ENCODE measurements at places on chromosomes 2 and 18. TPM values are rescaled to one million over a fixed set of nuclear protein-coding genes. Genes with fewer than 3 reads are reported as not detected.

Gene IL36B
- polyA plus RNA-seq: not detected

Gene CNOT11
- polyA plus RNA-seq: 62.2 TPM

Gene FIGN
- polyA plus RNA-seq: not detected

Gene ANKRD30BL
- not detected for polyA plus RNA-seq

DNA sequence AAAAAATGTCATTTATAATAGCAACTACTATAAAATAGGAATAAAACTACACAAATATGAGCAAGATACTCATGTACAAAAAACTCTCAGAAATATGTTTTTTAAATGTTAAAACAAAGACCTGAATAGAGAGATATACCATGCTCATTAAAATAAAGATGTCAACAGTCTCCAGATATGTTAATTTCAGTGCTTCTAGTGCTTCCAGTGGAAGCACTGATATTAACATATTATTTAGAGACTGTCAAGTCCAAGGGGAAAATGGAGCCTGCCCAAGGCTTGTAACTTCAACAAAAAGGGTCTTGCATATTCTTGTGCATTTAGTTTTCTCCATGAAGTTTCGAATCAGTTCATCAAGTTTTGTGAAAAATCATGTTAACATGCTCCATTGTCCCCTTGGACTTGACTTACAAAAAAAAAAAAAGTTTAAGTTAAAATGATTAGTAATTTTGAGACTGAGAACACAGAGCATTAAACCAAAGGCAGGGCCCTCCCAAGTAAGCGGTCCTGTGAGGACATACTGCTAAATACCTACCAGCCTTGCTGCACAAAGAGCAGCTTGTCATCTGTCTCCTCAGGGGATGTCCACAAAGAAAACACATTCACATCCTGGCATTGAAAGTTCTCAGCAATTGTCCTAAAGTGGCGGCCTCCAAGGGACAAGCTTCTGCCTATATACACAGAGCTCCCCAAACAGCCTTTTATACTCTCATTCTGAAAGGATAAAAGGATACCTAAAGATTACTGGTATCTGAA, 501.9 kb upstream of the CHAC2 start:
- DNase-seq: no peak

- no peak for DNase-seq
Observed at GRCh38 chr18:44170208-44170880, 510.3 kb upstream of the SETBP1 start.

DNA sequence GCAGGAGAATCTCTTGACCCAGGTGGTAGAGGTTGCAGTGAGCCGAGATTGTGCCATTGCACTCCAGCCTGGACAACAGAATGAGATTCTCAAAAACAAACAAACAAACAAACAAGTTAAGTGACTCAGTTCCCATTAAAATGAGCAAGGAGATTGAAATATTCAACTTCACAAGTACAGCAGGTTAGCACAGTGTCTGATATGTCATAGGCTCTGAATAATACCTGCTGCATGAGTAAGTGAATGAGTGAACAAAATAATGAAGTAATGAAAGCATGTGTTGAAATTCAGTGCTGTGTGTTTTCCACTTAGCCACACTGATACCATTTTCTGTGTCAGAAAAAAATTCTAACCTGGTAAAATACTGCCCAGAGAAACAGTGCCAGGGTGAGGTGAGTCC, 41.9 kb upstream of the SETBP1 start:
- no peak for DNase-seq

DNA sequence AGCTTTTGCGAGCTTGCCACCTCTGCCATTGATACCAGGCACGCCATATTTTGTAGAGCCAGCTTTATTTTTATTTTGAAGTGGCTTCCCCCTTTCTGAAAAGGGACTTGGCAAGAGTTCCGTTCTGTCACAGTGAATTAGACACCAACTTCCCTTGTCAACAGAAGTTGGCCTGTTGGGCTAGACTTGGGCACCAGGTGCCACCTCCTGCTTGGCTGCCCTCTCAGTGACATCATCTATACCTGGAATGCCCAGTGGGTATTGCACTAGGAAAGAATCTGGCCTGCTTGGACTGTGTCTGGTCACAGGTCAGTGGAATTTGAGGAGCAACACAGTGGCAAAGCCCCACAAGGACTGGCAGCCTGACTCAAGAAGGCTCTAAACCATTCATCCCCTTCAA, 101.0 kb downstream of the BCL2L11 start:
- DNase-seq: no peak

DNA sequence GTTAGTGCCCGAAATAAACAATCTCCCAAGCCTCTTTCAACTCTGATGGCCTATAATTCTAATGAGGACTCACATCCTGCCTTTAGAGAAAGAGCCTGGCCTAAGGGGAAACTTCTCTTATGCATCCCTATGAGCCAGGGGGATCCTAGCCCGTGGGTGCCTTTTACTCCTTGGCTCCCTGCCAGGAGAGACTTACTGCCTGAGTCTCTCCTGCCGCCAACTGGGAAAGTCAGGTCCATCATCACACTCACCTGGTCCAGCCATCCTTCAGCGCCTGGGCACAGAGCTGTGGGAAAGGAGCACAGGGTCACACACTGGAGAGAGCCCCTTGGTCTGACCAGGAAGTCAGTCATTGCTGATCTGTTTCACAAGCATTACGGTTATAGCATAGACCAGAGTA, 24.1 kb downstream of the ENOSF1 start:
- no peak for DNase-seq

- no peak for DNase-seq
Observed at GRCh38 chr2:207996848-207997247, 28.5 kb downstream of the PLEKHM3 start.

DNA sequence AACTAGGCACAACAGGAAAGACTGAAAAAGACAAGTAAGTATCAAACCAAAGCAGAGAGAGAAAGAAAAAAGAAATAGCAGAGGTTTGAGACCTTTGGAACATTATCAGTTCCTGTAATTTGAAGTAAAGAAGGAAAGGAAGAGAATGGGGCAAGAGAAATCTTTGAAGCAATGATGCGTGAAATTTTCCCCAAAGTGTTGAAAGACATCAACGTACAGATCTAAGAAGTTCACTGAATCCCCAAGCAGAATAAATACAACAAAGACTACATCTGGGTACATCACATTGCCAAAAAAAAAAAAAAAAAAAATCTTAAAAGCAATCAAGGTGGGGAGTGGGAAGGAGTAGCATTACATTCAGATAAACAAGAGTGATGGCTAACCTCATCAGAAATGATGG, 6.0 kb upstream of the SLC30A6 start:
- no peak for DNase-seq

DNA sequence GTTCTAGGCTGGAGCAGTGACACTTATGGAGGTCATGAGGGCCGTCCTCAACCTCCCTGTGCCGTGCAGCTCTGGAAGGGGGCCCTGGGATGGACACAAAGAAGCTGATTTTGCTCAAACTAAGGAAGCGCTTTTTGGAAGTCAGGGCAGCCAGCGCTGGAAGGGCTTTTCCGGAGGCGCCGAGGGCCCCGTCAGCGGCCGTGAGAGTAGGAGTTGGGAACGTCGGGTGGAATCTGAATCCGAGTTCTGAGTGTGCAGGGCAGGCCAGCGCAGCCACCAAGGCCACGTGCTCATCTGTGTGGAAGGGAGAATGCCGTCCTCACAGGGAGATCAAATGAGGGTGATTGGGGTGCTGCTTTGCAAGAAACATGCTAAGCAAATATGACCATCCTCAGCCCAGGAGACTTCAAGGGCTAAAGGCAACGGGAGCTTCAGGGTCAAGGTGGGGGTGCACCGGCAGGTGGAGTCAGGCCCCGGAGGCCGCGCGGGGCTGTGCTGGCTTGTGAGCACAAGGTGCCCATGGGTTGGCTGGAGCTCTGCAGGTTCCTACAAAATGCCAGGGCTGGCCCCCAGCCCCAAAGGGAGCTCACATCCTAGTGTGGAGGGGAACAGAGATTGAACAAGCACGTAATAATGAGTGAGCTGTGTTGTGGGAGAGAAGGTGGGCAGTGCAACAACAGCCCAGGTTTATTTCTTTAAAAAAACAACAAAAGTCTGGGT, 70.4 kb upstream of the HPCAL1 start:
- DNase-seq: no peak

DNA sequence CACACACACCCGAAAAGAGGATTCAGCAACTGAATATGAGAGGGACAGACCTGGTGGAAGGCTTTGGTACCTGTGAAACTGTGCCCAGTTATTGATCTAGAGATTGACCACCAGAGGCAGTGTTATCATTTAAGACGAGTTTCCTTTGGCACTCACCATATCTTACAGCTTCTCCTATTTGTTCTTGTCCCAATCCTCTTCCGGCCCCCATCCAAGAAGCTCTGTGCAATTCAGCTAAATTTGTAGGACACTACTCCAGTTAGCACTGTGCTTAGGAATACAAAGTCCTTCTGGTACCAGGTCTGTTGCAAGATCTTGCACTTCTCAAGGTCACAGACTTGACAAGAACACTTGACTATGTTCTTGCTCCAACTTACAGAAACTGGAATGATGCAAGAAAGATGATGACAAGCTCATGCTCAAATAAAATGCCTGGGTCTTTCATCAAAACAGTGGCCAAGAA, 177.7 kb downstream of the TMEM247 start:
- peak; percentile 6 for DNase-seq

GRCh38 chr2:188773075-188773474, 201.1 kb upstream of the COL3A1 start:
- DNase-seq: no peak

DNA sequence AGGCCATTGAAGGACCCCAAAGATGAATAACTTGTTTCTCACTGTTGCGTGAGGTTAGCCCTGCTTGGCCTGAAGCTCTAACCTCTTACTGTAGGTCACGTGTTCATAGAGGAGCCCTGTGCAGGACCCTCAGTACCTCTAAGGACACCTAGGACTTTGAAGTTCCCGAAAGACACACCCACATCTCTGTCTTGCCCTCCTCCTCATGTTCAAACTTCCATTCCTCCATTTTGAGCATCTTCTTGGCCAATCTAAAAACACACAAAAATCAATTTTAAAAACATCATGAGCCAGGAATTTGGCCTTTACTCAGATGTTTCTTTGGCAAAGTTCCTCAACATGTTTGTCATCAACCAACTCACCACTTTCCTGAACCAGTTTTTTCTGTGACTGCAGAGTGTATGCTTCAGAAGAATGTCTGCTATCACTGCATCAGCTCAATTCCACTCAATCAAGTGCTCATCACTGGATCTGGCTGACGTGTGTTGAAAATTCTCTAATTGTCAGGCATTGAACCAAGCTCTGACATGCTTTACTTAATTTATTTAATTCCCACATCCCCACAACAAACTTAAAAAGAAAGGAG, 101.6 kb downstream of the AP1S3 start:
- no peak for DNase-seq

DNA sequence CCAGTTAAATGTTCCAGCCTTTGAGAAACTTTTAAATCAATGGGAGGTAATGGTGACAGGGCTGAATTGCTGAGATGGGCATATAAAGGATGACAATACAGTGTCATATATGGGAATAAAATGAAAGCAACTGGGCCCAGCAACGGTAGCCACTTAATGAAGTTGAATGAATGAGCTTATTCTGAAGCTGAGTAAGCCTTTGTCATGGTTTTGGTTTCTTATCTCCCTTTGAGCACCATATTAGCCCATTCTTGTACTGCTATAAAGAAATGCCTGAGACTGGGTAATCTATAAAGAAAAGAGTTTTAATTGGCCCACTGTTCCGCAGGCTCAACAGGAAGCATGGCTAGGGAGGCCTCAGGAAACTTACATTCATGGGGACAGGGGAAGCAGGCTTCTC, 3.5 kb upstream of the THUMPD2 start:
- DNase-seq: no peak
